Renal cortical epithelial cell (primary cell): ENCODE measurements at places on chromosomes 1 and 21. TPM values are rescaled to one million over a fixed set of nuclear protein-coding genes. Genes with fewer than 3 reads are reported as not detected.
A peak's percentile ranks its signal among the peaks of the same experiment; 100 is the strongest.

DNA sequence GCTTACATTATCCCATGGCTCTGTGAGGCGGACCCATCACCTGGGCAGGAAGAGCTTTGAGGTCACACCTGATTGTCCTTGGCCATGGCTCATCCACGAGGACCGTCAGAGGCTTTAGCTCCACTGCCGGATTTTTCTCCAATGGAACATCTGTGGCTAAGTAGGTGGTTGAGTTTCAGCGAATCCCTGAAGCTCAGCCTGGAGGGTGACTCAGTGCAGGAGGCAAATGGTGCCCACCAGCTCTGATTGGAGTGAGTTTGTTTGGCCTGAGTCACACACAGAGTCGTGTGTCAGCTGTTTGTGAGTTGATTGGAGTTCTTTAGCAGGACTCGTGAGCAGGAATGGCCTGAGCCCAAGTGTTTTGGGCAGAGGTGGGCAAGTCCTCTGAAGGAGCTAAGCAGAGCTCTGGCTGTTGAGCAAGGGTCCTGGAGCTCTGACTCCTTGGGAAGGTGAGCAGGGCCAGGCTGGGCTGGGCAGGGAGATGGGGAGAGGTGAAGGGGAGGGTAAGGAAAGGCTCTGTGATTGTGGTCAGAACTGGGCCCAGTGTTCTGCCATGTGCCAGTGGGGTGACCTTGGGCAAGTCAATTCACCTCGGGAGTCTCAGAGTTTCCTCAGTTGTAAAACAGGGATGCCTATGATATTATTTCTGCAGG is 2.0 kb downstream of the SLC6A17 start:
- DNase-seq = peak; percentile 26

DNA sequence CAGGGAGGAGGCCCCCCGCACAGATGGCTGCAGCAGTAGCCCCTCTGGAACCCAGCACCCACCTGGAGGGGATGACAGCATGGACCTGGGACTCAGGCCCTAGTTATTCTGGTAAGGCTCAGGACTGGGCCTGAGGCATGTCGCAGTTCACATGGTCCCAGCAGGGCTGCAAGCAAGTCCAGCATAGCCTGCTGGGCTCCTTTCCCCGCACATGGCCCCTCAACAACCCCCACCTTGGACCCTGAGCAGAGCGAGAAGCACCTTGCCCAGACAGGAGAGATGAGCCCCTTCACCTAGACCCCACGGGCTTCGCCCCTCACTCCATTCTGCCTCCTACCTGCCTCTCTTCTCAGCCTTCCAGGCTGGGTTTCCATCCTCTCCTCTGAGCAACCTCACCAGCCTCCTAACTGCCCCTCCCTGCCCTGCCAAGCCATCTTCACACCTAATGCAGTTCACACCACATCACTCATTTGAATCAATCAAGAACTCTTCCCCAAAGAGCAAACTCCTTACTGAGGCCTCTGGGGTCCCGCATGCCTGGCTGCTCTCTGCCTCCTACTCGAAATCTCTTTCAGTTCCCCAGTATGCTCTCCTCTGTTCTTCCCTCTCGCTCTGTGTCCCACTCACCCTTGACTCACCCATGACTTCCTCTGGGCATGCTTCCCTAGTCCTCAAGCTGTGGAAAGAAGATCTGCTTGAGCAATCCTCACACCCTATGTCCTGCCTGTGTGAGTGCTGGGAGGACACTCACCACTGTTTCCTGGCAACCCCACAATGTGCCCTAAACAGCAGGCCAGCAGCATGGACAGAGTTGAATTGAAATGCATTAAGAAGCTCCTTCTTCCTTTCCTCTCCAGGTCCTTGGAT is 9.4 kb upstream of the THEMIS2 start:
- DNase-seq = peak; percentile 99

The CADM3 gene
- total RNA-seq = under 0.01 and 0.85 TPM in 2 replicates

The MX1 gene
- 12.3 and 60.8 TPM in 2 replicates for total RNA-seq

GRCh38 chr1:35717911-35718476 is 690 bp downstream of the C1orf216 start:
- DNase-seq = peak; percentile 18

GRCh38 chr1:232353001-232353400 is 276.9 kb downstream of the SIPA1L2 start:
- DNase-seq = no peak

- DNase-seq = no peak
Measured at GRCh38 chr1:36705629-36706028, 222.9 kb upstream of the CSF3R start.

- no peak for DNase-seq
Measured at GRCh38 chr1:203325418-203326091, 20.2 kb downstream of the BTG2 start.

GRCh38 chr1:61260171-61260570 is 177.8 kb downstream of the NFIA start:
- no peak for DNase-seq

DNA sequence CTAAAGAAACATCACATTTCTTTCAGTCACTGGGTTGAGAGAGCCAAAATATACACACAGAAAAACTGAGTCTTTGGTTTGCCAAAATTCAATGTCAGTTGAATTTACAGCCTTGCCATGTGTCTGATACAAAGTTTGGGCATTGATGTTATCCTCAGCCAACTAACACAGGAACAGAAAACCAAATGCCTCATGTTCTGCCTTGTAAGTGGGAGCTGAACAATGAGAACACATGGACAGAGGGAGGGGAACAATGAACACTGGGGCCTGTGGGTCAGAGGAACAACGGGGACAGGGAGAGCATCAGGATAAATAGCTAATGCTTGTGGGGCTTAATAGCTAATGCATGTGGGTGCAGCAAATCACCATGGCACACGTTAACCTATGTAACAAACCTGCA is 39.6 kb upstream of the C21orf91 start:
- no peak for DNase-seq

DNA sequence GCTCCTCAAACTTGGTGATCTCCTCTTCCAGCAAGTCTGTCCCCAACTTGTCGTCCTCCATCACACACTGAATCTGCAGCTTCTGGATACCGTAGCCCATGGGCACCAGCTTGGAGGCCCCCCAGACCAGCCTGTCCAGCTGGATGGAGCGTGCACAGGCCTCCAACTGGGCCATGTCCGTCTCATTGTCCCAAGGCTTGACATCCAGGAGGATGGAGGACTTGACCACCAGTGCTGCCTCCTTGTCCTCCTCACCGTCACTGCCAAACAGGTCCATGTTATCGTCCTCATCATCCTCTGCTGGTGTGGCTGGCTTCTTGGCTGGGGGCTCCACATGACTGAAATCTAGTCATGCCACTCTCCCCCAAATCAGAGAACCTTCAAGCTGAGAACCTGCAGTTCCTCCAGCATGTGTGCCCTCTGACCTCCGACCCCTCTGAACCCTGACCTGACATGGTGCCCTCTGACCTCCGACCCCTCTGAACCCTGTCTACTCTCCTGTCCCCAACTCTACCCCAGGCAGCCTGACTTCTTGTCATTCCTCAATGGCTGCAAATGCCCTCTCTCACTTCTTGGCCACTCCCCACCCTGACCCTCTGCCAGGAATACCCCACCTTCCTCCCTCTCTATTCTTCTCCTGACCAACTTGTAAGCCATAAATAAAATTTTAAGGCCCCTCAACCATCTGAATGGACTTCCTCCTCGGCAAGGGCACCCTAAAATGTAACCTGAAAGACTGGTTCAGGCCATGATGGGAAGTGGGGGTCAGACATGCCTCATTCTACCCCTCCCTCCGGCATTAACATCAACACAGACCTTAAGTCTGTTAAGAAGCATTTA is 275.7 kb upstream of the C1orf174 start:
- no peak for DNase-seq

GRCh38 chr1:169427081-169427641 is at the start of gene CCDC181:
TSS of gene CCDC181 (minus strand) at chr1:169427474. CDS start at chr1:169424927, 2,547 bp downstream.
- peak; percentile 64 for DNase-seq

DNA sequence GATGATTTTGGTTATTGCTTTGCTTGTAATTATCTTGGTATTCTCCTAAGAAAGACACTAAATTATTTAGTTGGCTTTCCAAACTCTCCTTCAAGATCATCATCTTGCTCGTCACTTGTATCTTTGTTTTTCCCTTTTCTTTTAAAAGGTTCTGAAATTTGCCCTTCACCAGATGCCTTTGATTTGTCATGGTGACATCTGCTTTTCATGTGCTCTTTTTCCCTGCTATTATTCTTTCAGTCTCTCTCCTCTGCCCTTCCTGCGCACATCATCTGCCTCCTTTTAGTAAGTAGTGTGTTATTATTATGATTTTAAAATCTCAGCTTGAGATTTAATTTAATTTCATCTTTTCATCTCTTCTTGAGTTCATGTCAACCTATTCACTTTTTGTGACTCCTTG is 92.1 kb downstream of the BACH1 start:
- no peak for DNase-seq

DNA sequence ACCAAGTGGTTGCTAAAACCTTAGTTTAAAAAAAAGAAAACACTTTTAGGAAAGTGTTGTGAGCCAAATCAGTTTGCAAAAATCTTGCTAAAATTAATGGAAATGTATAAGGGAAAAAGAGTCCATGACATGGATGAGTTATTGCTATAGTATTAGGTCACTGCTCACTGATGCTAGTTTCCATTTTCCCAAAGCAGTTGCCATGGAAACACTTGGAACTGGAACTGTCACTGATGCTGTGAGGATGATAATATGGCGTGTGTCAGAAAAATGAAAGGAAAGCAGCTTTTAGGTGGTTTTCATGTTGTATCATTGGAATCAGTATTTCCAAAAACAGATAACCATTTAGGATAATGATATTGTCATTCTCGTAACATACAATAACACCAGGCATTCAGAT is 104.4 kb downstream of the PHTF1 start:
- no peak for DNase-seq

The FLG2 gene
- total RNA-seq = not detected in 2 replicates

DNA sequence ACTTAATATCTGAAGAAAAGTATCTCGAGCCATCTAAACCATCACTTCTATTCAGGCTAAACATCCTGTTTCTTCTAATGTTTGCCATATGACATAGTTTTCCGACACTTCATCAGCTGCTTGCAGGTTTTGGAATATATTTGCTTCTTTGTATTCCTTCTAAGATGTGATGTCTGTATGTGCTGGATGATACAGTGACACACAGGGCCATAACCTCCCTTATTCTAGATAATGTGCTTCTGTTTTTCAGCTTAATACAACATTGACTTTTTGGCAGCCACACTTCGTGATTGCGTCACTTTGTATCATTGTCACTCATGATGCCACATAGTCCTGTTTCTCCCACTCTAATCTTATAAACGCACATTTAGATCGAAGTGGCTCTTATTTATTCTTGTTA is 156.3 kb downstream of the CRB1 start:
- DNase-seq = no peak

The ANKRD13C gene
- total RNA-seq = 34.2 and 34.7 TPM in 2 replicates

DNA sequence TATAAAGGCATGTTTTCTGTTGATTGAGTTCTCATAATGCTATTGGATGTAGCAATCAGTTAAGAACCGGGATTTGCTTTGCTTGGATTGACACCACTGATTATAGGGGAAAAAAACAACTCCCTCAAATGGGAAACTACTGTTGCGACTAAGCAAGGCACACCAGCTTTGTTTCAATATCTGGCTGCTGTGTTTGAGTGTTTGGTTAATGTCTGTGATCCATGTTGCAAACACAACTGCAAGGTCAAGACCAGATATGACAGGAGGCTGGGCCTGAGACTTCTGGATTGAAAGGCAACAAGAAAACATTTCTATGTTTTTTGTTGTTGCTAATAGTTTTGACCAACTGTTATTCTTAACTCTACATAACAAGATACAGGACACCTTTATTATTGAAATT is 50.7 kb downstream of the MTR start:
- no peak for DNase-seq

DNA sequence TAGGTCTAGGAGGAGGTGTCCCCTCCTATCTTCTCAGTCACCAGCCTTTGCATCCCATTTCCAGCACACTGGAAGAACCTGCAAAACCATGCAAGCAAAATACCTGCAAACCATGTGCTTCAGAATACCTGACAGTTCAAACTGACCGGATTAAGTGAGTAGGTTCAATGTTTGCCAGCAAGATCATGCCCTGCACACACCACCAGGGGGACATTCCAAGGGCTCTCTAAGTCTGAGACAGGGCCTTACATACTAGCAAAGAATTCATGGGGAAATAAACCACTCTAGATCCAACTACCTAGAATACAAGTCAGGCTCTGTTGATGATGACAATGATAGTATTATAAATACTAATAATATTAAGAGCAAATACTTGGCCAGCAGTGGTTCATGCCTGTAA is 27.6 kb downstream of the INPP5B start:
- peak; percentile 24 for DNase-seq

DNA sequence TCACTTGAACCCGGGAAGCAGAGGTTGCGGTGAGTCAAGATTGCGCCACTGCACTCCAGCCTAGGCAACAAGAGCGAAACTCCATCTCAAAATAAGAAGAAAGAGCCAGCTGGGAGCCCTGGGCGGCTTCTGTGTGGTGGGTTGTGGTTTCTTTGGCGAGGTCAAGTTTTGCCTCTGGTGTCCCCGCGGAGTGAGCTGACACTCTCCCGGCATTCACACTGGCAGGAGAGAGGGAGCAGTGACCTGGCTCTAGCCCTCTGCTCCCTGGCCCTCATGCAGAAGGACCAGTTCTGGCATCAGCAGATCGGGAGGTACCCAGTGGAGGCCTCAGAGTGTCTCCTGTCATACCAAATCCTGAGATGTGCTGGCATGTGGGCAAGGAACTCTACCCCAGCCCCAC is 81.0 kb upstream of the VAMP3 start:
- DNase-seq = no peak

The PPFIA4 gene
- 1.6 and 12.4 TPM in 2 replicates for total RNA-seq

DNA sequence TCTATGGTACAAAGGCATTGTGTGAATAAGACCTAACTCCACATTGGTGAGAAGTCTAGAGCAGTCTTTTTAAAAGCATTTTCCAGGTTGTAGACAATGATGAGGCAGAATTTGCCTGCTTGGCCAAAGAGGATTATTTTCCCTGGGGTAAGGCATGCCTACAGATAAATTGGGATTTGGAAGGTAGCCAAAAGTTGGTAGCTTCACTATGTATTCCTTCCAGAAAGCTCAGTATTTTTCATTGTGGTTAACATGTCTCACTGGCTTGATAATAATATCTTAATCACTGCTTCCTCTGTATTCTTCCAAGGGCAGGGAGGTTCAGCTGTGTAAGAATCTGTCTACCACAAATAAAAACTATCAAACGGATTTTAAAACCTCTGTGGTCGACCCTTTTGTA is 590.8 kb upstream of the PRMT6 start:
- no peak for DNase-seq

- DNase-seq = no peak
Measured at GRCh38 chr1:34908369-34908768, 21.1 kb downstream of the DLGAP3 start.

The TAL1 gene
- 0.35 TPM in 2 replicates for total RNA-seq

- DNase-seq = no peak
Measured at GRCh38 chr1:12088607-12089006, 25.5 kb downstream of the TNFRSF8 start.

The GCLM gene
- total RNA-seq = 23.3 and 31.3 TPM in 2 replicates

- DNase-seq = no peak
Measured at GRCh38 chr1:147815503-147815902, 55.1 kb upstream of the GJA5 start.

- no peak for DNase-seq
Measured at GRCh38 chr1:222385262-222385661, 162.6 kb downstream of the HHIPL2 start.

The CFAP141 gene
- not detected in 2 replicates for total RNA-seq
